ENCODE measurements at places on chromosomes 11 and 22.

DNA sequence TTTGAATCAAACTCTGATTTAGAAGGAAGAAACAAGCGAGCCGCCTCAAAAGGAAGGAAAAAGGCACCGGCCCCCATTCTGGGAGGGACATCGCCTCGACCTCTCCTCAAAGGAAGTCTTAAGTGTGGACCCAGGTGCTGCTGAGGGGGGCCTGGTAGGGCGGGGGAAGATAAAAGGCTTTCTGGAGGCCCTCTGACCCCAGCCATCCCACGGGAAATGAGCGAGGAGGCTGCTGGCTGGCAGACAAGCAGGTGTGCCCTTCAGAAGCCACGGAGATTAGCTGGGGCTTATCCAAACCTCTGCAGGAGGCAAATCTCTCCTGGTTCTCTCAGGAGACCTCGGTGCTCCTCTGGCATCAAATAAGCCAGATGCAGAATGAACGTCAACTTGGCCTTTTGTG, 171.4 kb upstream of the BLID start:
- ATAC-seq = no peak

DNA sequence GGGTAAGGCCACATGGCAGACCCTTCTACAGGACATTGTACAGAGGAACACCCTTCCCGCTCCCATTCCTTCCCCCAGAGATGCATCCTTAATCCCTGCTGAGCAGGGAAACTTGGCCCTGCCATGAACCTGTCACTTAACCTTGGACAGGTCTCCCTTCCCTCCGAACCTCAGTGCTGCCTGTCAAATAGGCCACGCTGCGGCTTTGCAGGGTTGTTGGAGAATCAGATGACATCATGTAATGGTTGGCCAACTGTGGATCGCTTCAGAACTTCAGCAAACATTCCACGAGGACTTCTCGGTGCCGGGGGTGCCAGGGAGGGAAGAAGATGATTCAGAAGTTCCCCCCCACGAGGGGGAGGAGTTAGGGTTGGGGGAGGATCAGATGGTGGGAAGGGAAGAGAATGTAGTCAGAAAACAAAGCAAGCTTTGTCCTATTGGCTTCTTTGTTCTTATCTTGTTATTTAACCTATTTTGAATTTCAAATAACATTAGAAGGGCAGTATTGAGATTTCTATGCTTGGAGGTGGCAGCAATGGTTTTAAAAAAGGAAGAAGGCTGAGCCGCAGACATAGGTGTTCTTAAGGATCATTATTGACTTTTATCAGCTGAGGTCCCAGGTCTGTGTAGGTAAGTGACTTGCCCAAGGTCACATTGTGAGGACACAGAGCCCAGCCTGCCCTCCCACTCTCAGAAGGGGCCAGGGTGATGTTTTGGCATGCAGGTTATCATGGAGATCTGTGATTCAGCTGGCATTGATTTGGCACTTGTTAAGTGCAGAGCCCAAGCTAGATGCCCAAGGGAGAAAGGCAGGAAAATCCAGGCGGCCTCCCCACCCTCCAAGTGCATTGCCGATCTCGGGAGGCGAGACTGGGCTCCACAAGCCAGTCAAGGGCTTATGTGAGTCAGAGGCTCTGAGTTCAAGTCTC, 3.1 kb downstream of the CDC42EP1 start:
- ATAC-seq = peak; percentile 72

GRCh38 chr22:46457502-46458488, 79.6 kb downstream of the CELSR1 start:
- ATAC-seq = no peak

DNA sequence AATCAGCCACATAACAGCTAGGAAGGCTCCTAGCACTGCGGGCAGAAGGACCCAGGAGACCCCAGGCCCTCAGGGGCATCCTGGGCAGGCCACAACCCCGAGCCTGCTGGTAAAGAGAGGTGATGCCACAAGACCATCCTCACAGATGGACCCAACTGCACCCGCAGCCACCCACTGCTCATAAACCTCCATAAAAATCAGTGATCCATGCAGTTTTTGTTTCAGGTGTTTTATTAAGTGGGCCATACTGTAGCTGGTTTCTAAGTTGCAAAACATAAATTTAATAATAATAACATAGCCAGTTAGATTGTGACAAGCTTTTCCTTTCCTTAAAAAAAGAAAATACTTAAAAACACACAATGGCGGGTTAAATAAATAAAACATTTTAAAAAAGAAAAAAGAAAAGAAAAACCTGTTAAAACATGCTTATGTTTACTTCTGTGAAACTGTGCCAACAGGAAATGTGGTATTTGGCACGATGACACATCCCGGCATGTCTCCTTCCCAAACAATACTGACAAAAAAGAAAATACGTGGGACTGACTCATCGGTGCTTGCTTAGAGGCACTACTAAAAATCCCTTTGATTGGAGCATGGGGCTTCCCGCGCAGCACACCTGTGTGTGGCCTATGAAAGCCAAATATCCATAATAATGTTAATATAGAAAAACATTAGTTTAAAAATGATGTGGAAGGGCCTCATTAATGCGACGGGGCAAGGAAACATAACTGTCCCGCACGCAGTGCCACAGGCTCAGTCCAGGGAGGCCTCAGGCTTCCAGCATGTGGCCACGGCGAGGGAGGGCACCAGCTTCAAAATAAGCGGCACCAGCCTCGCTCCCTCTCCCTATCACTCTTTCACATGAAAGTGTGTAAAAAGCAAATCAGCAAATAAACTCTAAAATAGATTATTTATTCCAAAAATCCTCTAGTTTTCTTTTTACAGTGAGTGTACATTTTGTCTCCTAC, 47.5 kb upstream of the SCUBE2 start:
- peak; percentile 41 for ATAC-seq

DNA sequence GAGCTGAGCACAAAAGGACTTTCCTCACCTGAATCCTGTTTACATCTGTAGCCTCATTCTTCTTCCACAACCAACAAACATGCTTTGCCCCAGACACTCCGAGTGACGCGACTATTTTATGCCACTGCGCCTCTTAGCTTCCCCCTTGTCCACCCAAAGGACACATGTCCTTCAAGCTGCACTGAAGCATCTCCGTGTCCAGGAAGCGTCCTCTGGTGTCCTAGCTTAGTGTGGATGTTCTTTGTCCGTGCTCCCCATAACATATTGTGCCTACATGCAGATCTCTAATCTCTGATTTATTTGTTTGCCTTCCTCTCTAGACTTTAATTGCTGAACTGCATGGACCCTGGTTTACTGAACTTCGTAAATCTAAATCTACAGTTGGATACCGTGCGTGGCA, 20.1 kb upstream of the CECR2 start:
- ATAC-seq = no peak

- no peak for ATAC-seq
Observed at GRCh38 chr11:102926961-102927623, 28.4 kb downstream of the MMP13 start.

GRCh38 chr11:30261821-30262220, 31.0 kb downstream of the FSHB start:
- ATAC-seq = no peak

DNA sequence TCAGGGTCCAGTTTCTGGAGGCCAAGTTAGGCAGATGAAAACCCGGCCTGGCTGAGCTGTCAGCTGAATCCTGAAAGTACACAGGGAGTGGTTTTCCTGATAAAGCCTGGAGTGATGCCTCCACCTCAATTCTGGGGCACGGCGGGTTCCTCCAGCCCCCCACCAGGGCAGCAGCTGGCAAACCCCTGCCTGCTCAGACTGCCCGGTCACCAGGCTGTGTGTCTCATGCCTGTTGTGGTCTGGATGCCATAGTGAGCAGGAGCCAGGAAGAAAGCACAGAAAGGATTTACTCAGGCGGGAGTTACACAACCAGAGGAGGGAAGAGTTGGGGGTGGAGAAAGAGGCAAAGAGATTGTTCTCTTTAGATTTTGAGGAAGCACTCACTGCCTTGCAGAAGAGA, 119.9 kb upstream of the RASSF10 start:
- peak; percentile 66 for ATAC-seq

DNA sequence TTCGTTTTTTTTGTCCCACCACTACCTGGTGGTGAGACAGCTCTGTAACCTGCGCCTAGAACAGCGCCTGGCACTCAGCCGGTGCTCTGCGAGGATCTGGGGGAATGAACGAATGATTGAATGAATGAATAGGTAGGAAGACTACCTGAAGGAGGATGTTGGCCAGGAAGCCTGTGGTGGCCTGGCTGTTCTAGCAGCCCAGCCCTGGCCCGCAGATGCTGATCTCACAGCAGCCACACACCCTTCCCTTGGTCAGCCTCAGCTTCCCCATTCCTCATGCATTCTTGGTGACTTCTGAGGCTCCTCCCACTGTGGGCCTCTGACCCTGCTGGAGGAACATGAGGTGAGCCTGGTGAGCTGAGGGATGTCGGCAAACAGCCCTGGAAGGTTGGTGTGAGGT, 3.7 kb downstream of the TRPM5 start:
- no peak for ATAC-seq

DNA sequence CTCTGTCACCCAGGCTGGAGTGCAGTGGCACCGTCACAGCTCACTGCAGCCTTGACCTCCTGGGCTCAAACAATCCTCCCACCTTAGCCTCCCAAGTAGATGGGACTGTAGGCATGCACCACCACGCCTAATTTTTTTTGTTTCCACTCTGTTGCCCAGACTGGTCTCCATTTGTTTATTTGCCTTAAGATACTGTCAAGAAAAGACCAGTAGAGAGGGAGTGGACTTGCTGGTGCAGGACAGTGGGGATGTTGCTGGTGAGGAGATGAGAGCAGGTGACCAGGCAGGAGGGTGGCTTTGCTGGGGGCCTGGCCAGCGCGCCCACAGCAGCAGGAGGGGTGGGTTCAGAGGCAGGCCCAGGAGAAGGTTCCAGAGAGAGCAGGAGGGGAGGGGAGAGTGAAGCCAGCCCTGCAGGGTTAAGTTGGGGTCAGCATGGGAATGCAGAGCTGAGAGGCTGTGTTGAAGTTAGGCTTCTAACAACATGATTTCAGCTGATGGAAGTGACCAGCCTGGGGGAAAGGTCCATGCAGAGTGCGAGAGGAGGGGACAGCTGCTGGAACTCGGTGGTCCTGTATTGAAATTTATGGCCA, 35.8 kb downstream of the NADSYN1 start:
- no peak for ATAC-seq

DNA sequence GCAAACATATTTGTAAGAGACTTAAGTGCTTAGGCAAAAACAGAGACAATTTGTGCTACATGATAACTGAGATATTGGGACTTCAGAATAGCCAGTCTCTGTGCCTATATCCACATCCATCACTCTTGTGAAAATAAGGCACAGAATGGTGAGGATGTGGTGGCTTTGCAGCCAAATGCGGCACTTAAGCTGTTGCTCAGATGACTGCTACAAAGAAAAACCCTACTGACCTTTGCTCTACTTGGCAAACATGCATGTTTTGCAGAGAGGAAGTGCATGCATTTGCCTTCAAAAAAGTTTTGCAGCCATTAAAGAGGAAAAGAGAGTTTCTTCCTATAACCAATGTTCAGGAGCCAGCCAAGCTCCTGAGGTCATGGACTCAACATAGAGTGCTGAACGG, 675.0 kb upstream of the KIRREL3 start:
- ATAC-seq = no peak

DNA sequence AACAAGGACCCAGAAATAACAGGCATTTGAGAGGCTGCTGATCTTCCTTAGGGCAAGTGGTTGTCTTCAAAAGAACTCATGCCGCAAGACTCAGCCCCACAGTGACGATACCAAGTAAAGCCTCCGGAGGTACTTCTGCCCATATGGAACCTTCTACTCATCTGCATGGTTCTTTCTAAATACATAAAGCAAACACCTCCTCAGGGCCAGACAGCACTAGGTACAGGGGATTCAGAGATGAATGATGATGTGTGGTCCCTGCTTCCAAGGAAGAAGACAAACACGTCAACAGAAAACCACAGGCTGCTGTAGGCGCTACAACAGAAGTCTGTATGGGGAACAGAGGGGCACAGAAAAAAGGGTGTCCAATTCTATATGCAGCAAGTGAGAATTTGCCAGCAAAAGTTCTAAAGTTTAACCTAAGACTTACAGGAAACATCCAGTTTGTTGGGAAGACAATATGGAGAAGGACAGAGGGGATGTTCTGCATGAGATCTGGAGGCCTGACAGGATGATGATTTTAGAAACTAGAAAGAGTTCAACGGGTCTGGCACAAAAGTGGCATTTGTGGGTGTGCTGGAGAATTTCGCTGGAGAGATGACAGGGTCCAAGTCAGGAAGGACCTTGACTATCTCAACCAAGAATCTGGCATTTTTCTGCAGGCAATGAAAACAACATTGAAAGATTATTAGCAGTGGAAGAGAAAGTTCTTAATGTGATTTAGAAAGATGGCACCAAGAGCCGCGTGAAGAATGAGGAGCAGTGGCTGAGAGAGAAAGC, 23.7 kb downstream of the JAML start:
- ATAC-seq = no peak

GRCh38 chr22:49268924-49269323, 558.7 kb downstream of the BRD1 start:
- no peak for ATAC-seq

DNA sequence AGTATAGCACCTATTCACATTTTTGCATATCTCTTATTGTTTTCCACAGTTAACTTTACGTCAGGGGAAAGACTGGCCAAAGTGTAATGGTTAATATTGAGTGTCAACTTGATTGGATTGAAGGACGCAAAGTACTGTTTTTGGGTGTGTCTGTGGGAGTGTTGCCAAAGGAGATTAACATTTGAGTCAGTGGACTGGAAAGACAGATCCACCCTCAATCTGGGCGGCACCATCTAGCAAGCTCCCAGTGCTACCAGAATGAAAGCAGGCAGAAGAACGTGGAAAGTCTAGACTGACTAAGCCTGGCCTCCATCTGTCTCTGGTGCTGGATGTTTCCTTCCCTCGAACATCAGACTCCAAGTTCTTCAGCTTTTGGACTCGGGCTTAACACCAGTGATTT, 1900.7 kb upstream of the RAG2 start:
- ATAC-seq = no peak

GRCh38 chr11:134527382-134528243, 115.6 kb upstream of the B3GAT1 start:
- ATAC-seq = no peak

DNA sequence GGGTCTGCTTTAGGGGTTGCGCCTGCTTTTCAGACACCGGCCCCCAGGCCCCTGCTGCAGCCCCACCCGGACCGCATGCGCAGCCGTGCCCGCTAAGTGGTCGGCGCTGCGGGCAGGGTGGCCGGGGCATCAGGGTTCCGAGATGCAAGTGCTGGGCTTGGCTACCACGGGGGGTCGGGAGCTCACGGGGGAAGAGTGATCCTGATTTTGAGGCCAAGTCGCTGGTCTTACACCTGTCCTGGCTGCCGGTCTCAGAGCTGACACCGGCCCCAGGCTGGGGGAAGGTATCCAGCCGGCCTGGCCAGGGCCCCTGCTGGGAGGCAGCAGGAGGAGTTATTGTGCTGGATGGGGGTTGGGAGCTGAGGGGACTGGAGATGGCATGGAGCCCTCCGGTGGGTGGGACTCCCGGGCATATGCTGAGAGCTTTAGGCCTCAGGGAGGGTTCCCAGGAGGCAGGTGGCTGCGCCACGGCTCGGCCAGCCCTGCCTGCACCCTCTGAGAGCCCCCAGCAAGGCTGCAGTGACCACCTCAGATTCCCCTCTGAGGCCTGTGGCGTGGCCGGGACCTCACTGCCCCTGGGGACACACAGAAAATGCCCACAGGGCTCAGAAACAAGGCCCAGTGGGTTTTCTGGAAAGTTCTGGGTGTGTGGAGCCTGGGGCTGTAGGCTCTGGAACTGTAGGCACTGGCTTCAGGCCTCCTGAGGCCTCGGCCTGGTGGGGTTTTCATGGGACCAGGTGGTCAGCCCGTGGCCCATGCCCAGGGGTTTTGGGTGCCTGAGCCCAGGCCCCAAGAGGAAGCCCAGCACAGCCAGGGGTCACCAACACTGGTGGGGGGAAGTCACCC, 4.4 kb upstream of the MUC5AC start:
- no peak for ATAC-seq

- ATAC-seq = no peak
Observed at GRCh38 chr22:41939981-41940831, 6.7 kb downstream of the CENPM start.
